ENCODE measurements at places on chromosomes 2 and 18.
A peak's percentile ranks its signal among the peaks of the same experiment; 100 is the strongest.

GRCh38 chr2:120433816-120434290 lies 87.9 kb downstream of the INHBB start:
- DNase-seq: no peak

GRCh38 chr18:212780-213179 lies 54.4 kb downstream of the USP14 start:
- DNase-seq: no peak

DNA sequence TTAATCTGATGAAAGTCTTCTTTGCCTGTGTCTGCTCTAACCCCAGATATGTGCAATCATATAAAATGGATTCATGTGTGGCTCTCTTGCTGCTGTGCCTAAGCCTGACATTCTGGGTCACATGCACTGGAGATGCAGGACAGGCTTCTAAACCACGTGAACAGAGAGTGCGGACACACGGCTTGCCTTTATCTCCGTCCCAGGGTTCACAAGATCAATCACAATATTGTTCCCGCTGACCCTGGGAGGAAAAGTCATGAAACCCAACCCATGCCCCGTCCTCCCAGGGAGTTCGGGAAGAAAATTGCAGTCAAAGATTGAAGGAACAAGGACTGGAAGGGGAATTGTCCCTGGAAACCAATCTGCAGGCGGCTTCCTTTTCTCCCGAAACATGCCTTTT lies 74.8 kb downstream of the VAPA start:
- DNase-seq: no peak

GRCh38 chr2:118325321-118325955 lies 237.2 kb downstream of the INSIG2 start:
- DNase-seq: no peak

DNA sequence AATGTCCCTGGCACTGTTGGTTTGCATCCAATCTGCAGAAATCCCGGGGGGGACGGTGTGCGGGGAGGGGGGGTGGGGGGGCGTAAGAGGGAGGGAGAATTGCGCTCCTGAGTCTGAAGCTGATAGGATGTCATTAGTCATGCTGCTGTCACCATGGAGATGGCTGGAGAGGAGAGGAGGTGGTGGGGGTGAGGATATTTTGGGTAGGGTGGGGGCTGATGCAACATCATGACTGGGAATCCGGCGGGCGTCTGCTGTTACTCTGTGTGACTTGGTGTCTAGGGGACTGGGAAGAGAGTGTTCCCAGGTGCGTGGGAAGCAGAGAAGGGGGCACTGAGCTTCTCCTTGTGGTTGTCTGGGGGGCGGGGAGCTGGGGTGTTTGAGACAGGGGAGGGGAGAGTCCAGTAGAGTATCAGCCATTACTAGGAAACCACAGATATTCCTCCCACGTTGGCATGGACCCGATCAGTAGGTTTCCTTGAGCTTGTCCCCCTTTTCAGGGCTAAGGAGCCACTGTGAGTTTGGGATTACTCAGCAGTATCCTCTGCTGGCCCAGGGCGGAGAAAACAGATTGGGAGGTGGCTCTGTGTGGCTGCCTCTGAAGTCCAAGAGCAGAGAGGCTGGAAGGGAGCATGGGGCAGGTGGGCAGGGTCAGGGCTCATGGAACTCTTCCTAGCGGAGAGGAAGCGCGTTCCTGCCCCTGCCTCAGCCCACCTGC lies 18.9 kb downstream of the TET3 start:
- DNase-seq: no peak

- no peak for DNase-seq
Observed at GRCh38 chr2:34294961-34295360, 695.9 kb upstream of the FAM98A start.

DNA sequence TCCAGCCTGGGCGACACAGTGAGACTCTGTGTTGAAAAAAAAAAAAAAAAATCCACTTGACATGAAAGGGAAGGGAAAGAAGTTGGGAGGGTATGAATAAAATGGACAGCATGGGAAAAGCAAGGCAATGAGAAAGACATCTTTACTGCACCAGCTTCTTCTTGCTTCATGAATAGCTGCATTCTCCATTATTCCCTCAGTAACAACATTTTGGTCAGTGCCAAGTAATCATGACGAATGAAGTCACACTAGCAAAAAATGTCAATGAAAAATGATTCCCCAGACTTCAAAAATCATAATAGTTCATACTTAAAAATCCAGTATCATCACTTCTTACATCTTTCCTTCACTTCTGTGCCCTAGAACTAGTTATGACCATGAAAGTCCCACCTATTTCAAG lies 30.4 kb downstream of the ADAM17 start:
- DNase-seq: no peak

GRCh38 chr18:4198956-4199355 lies 256.2 kb downstream of the DLGAP1 start:
- no peak for DNase-seq

DNA sequence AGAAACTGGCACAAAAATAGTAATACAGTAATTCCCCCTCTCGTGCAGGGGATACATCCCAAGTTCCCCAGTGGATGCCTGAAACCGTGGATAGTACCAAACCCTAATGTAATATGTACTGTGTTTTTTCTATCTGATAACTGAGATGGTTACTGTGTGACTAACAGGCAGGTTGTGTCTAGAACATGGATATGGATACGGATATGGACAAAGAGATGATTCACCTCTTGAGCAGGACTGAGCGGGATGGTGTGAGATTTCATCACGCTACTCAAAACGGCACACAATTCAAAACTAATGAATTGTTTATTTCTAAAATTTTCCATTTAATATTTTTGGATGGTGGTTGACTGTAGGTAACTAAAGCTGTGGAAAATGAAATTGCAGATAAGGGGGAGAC lies 3.4 kb downstream of the MBD1 start:
- DNase-seq: no peak

DNA sequence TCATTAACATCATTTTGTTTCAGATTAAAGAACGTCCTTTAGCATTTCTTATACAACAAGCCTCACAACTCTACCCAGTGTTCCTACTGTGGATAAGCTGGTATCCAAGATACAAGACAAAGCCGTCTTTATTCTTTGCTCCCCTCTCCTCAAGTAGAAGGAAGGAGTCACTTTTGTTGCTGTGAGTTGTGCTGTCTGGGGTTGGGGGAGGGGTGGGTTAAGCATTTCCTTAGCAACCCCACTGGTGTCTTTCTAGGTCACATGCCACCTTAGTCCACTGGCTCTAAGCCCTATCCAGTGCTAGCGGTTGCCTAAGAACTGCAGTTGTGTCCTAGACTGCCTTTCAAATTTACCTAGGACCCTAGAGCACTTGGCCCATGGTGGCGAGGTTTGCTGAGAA lies 155.6 kb upstream of the PIEZO2 start:
- DNase-seq: no peak

- no peak for DNase-seq
Observed at GRCh38 chr2:158489366-158490112, 32.8 kb downstream of the PKP4 start.

GRCh38 chr2:15325296-15325695 lies 235.8 kb downstream of the NBAS start:
- DNase-seq: no peak

DNA sequence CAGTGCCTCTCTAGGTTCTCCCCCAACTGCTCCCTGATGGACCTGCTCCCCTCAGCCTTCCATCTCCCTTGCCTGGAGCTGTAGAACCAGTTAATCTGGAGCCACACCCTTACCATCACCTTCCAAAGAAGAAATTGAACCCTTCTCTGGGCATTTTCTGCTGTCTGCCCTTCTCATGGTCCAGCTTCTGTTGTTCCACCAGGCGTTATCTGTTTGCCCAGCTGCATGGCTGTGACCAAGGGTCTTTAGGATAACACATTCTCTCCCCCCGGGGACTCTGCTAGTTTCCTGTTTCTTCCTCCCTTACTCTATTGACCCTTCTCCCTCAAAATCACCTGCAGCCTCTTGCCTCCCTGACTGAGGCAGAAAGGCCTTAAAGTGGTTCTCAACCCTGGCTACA lies 3.2 kb upstream of the ANKRD53 start:
- no peak for DNase-seq

DNA sequence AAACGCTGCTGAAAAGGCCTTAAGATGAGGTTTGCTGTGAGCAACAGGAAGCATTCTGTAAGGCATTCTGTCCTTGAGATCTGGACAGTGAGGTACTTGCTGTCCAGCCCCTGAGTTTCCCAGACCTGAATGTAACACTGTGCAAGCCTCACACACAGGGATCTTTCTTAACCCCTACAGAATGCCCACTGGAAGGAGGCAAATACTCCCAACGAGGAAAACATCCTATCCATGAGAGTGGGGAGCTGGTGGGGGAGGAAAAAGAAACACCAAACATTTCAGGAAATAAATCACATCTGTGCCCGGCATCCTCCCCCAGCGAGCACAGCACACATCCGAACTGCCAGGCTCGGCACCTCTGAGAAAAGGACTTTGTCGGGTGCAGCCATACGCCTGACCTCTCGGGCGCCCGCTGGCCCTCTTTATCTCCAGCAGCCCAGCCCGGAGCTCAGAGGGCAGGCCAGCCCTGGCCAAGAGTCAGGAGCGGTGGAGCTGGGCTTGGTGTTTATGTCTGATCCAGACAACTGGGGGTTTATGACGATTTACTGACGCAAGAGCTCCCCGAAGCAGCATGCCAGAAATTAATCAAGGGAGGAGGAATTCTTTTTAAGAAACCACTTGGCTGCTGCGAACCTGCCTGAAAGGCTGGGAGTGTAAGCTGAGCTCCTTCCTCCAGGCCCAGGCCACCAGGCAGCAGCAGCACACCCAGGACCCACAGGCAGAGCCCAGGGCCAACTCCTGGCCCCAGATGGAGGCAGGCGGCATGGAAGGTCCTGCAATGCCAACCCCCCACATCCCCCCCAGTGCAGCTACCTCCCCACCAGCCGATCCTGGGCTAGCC lies 72.2 kb downstream of the HDAC4 start:
- peak; percentile 65 for DNase-seq

DNA sequence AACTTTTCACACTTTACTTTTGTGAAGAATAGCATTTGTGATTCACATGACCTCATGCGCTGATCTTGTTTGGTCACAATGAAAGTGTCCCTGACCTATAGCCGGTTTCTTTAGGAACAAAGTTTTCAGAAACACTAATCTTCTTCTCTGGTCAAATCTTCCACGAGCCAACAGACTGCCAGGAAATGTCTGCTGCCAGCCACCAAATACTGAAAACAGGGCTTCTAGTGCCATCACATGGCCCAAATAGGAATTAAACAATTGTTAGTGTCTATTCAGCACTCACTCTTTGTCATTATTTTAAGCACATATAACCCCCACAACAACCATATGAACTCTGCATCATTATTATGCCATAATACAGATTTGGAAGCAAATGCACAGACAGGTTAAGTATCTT lies 286.5 kb upstream of the SYT4 start:
- DNase-seq: no peak

- DNase-seq: peak; percentile 60
Observed at GRCh38 chr2:181715033-181715630, 34.8 kb upstream of the NEUROD1 start.
